NCI-H1092 treated with DMSO at 0.1 percent for 48 hours (cell line): ENCODE measurements at places on chromosomes 1 and 21.

DNA sequence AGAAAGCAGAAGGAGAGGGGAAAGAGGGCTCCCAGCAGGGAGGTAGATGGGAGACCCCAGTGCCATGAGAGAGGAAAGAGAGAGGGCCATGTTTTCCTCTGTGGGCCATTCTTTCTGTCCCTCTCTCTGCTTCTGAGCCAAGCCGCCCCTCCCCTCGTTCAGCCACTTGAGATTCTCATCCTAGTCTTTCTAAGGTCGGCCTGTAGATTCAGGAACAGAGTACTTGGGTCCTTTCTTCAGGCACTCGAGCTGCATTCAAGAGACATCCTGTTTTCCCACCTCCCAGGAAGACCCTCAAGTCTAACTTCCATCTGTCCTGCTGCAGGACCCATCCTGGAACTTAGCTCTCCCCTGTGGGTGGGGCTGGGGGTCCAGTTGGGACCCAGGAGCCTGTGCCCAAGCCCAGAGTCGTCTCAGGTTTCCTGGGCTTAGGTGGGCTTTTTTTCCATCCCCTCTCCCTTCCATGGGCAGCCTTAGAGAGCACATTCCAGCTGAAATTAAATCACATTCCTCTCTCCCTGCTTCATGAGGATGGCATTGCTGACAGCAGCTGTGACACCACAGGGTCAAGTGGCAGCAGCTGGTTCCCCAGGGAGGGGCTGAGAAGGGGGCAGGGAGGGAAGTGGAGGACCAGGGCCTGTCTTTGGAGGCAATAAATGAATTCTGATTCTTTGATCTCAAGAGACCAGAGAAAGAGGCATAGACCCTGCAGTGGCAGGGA, 13.0 kb downstream of the NES start:
- no peak for DNase-seq

DNA sequence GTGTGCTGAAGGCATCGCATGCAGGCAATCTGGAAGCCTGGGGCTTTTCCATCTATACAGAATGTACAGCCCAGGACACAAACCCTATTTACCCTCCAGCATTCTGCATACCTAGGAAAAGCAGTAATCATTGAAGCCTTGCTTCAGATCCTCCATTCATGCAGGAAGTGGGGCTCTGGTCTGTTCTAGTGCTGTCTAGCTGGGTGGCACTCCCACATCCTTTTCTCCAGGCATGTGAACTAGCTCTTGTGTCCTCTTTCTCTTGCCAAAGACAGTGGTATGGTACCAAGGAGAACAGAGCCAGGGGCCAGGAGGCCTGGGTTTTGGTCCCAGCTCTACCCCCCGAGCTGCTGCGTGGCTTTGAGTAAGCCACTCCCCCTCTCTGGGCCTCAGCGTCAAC, 21.7 kb downstream of the LRP8 start:
- no peak for DNase-seq

DNA sequence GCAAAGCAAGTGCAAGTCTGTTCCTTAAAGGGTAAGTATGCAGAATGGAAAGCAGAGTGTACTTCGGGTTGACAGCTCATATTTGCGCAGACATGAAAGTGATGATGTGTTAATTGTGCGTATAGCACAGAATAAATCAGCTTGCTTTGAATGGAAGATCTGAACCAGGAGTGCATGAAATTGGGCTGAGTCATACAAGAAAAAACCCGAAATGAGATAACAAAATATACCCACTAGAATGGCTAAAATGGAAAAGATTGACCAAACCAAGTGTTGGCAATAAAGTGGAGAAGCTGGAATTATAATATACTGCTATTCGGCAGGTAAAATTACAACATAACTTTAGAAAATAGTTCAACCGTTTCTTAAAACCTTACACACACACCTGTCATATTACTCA, 28.5 kb downstream of the CR1L start:
- no peak for DNase-seq

GRCh38 chr1:24393892-24394291, 19.7 kb downstream of the STPG1 start:
- no peak for DNase-seq

GRCh38 chr1:111441573-111442192, 7.4 kb downstream of the WDR77 start:
- no peak for DNase-seq

DNA sequence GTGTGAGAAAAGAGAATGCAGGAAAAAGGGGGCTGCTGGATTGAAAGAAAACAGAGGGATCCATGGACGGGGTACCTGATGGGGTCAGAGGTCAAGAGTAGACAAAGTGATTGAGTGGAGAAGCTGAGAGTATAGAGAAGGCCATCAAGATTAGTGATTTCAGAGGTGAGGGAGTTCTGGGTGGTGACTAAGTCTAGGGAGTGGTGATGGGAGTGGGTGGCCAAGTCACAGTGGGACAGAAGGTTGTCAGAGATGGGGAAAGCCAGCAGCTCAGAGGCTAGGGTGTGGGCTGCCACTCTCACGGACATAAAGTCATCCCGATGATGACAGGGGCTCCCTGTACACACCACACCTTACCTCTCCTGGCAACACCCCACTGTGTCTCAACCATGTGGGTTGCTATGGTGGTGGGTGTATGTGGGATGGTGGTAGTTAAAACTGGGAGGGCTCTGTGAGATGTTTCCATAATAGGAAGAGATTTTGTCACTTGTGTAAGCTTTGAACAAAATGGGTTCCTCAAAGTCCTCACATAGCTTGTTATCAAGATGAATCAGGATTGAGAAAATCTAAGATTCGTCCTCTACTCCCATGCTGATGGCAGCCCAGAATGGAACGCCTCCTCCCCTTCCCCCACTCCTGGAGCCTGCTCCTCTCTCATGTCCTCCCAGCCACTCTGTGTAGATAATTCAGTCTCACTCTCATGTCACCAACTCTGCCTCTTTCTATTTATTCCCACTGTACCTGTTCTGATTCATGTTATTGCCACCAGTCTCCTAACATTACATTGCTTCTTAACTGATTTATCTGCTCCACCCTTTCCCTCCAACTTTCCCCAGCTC, 20.3 kb upstream of the CSF1 start:
- no peak for DNase-seq

GRCh38 chr1:153544453-153545066, 1.0 kb downstream of the S100A4 start:
- DNase-seq: no peak

GRCh38 chr1:117093870-117094621, 27.5 kb downstream of the TRIM45 start:
- no peak for DNase-seq

- DNase-seq: no peak
Measured at GRCh38 chr1:24383381-24383940, 30.1 kb downstream of the STPG1 start.

GRCh38 chr1:225817611-225818061, 7.7 kb downstream of the EPHX1 start:
- peak; percentile 75 for DNase-seq

DNA sequence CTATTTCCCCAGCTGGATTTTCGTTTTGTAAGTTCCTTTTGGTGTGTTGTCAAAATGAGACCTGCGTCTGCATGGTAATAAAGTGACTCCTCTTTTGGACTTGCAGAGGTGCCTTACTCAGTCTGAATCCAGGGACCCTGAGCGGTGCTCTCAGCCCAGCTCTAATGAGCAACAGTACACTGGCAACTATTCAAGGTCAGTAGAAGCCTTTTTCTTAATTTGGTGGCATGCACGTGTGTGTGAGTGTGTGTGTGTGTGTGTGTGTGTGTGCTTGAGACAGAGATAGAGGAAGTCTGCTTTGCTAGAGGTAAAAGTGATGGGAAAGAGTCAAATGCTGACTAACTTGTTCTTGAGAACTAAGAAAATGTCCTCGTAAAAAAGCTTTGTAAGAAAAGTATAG, 105.4 kb downstream of the CD247 start:
- no peak for DNase-seq
